ENCODE measurements at places on chromosomes 13 and 19.

- DNase-seq: peak; percentile 36
These were observed 25.2 kb upstream of the ATP11A start for GRCh38 chr13:112664501-112665203.

DNA sequence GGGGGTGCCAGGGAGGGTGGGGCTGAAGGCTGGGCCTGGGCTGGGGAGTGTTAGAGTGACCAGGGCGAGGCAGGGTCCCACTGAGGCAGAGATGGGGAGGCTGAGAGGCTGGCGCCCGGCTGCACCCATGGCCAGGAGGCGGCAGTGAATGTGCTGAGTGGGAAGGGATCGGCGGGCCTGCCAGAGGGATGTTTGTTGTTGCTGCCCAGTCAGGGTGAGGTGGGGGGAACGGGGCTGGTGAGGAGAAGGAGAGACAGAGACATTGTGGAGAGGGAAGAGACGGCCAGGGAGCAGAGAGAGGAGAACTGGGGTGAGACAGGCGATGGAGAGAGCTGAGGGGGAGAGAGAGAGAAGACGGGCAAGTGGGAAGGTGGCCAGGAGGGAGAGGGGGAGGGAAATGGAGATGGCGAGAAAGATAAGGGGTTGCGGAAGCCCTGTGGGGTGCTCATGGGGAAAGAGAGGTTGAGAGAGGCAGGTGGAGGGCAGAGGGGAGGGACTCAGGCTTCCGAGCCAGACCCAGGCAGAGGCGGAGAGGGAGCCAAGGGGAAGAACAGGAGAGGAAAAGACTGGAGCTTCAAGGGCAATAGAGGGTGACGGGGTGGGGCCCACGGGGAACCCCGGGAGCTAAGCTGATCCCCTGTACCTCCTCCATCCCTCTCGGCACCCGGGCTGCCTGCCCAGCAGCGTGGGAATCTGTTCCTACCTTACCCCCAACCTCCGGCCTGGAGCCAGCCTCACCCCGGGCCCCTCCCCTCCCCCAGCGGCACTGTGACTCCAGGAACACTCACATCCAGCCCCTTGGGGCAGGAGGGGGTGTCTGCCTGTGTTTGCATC is 690 bp upstream of the B3GNT8 start:
- DNase-seq: peak; percentile 38

- DNase-seq: no peak
These were observed 84.1 kb upstream of the KLF12 start for GRCh38 chr13:74218291-74218690.

DNA sequence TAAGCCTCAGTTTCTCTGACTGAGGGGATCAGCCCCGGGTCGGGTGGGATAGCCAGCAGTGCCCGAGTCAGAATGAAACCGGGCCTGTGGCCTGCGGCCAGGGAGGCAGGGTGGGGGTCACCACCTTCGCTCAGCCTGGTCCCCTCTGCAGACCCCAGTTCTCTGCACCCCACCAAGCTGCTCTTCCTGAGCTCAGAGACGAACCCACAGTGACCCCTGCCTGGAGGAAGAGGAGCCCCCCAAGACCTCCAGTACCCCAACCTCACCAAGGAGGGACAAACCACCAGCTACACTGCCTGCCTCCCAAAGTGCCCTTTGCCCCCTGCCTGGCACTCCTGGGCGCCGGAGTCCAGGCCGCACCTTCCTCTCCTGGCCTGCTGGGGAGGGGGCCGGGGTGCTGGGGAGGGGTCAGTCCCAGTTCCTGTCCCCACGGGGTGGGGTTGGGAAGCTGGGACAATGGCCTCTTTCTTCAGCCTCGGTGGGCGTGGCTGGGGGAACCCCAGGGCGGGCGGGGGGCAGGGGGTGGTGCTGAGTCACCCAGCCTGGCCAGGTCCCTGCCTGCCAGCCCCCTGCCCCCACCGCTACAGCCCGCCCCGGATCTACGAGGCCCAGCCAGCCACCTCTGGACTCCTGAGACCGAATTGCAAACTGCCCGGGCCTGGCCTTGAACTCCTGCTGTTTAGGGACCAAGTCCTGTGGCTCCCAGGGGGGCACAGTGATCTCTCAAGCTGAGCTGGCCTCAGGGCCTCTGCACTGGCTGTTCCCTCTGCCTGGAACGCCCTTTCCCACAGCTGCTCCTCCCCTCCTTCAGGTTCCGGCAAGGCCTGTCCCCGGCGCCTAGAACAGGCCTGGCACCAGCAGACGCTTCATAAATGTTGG is 14.3 kb downstream of the ZBTB7A start:
- peak; percentile 38 for DNase-seq

DNA sequence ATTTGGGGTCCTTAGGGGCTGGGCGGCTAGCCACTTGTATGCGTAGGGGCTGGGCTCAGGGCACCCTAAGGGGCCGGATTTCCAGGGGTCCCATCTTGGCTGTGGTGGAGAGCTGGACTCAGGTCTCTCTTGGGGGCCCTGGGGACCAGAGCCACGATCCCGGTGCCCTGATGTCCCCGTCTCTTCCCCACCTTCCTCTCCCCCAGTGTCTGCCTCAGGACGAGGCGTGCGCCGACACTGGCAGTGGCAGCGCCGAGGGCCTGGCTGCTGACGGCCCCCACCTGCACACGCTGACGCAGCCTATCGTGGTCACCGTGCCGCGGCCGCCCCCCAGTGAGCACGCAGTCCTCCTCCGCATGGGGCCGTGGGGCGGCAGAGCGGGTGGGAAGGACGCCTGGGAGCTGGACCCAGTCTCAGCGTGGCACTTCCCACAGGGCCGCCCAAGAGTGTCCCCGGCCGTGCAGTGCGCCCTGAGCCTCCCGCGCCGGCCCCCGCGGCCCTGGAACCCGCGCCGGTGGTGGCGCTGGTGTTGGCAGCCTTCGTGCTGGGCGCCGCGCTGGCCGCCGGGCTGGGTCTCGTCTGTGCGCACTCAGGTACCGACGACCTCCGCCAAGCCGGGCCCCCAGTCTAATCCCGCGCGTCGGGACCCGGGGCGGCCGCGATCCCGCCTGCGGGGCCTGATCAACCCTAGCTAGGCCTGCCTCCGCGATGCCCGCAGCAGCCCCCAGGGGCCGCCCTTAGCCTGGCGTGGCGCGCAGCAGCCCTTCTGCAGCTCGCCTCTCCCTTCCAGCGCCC is 2.7 kb upstream of the SNAPC2 start:
- peak; percentile 64 for DNase-seq

DNA sequence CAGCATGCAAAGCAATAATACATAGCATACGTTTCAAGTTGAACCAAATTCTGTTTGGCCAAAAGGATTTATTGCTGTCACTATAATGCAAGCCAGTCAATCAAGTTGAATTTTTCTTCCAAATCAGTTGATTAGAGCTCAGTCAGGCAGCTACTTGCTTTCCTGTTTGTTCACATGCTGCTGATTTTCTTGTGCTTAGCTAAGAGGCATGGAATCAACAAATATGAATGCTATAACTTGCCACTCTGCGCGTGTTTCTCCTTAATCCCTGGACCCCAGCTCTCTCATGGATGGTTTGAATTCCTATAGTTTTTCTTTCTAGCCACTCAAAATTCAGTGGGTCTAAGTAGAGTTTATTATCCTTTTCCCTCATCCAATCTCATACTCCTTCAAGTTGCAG is 311.3 kb downstream of the KLF5 start:
- no peak for DNase-seq

DNA sequence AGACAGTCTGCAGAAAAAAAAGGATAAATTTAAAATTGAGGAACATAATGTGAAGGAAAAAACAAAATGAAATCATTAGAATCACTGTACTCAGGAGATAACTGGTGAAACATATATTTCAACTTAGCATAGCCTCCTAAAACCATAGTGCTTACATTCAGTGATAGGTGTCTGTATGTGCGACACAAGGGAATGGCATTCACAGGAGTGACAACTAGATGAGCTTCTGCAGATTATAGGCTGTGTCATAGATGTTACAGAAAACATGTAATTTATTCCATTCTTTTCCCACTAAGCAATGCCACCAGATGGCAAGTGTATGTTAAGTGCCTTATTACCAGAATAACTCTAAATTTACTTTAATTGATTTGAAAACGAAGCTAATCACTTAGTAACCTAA is 960.0 kb upstream of the PCDH20 start:
- no peak for DNase-seq

DNA sequence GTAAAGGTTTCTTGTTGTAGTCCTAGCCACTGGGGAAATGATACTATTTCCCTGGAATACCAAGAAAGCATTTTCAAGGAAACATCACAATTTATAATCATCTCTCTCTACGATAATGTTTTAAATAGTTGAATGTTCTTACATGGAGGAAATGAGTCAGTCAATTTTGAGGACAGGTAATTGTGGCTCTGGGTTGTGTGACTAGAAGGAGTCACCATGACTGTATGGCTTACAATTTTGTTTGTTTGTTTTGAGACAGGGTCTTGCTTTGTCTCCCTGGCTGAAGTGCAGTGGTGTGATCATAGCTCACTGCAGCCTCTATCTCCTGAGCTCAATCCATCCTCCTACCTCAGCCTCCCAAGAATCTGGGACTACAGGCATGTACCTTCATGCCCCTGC is 47.4 kb downstream of the COG3 start:
- DNase-seq: no peak

DNA sequence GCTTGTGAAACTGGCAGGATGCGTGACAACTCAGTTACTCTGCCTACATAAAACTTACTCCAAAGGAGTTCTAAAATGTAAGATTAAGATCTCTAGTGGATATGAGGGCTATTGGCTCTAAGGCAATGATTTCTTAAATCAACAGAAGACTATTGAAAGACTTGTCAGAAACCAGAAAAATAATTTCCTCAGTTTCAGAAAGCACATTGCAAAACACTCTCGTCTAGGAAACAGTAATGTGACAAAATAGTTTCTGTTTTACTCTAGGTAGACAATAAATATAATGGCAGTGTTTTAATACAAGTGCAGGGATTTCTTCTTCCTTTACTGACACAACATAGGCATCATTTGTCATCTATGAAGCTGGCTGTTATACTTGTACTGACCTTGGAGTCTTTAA is 230.1 kb downstream of the KCTD12 start:
- no peak for DNase-seq

DNA sequence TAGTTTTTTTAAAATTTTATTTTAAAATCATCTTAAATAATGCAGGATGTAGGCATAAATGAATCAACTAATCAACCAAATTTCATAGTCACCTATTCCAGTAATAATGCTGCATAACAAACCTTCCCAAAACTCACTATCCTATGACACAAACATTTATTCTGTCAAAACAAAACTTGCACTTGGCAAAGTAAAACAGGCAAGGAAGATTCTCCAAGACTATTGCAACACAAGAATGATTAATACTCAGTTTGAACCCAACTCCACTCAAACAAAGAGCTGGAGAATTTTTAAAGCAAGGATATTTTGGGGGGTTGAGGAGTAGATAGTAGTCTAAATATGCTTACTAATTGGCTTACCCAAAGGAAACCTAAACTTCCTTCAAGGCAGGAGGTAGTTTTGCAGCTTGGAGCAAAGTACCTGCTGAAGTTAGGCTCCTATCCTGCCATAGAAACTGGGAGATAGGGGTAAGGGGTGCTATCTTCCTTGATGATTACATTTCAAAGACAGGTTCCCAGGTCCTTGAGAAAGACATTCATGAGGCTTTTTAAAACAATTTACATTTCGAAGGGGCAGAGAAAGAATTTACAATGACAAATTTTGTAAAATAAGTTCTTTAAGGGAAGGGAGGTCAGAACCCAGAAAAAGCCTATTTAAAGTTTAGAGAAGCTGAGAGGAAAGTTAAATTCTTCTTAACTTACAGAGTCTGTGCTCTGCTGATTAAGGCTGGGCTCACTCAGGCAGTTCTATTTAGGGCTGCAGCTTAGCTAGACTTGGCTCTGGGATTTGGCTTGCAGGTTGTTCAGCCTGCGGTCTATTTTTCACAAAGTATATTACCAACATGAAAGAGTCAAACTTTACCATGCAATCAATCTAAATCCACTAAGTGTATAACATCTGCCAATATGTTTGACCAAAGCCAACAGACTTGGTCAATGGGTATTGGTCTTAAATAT is 549.0 kb downstream of the KCTD12 start:
- DNase-seq: peak; percentile 17

DNA sequence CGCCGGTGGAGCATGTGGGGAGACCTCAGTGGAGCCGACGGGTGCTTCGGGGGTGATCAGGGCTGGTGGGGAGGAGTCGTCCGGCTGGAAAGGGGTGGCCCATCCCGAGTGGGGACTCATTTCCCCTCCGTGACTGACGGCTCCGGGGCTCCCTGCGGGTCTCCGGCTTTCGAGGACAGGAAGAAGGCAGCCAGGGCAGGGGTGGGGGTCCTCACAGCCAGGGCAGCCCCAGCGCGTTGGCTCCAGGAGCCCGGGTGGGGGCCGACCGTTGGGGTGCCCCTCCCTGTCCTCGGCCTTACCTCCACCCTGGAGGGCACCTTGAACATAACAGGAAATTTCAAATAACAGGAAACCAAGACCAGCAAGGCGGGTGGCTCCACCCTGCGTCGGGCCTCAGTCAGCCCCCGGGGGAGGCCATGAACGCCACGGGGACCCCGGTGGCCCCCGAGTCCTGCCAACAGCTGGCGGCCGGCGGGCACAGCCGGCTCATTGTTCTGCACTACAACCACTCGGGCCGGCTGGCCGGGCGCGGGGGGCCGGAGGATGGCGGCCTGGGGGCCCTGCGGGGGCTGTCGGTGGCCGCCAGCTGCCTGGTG is at the start of gene S1PR4:
TSS of gene S1PR4 (plus strand) at position 393 of the 596 bp plus-strand sequence. CDS start at position 417, 24 bp downstream.
- DNase-seq: no peak

GRCh38 chr19:56477429-56478338 is 539 bp upstream of the ZNF667 start:
- DNase-seq: peak; percentile 93

- peak; percentile 94 for DNase-seq
These were observed at the start of gene IZUMO1 for GRCh38 chr19:48746738-48747575. IZUMO1 (minus strand) TSS chr19:48746909; CDS start chr19:48745859, 1,050 bp downstream.

DNA sequence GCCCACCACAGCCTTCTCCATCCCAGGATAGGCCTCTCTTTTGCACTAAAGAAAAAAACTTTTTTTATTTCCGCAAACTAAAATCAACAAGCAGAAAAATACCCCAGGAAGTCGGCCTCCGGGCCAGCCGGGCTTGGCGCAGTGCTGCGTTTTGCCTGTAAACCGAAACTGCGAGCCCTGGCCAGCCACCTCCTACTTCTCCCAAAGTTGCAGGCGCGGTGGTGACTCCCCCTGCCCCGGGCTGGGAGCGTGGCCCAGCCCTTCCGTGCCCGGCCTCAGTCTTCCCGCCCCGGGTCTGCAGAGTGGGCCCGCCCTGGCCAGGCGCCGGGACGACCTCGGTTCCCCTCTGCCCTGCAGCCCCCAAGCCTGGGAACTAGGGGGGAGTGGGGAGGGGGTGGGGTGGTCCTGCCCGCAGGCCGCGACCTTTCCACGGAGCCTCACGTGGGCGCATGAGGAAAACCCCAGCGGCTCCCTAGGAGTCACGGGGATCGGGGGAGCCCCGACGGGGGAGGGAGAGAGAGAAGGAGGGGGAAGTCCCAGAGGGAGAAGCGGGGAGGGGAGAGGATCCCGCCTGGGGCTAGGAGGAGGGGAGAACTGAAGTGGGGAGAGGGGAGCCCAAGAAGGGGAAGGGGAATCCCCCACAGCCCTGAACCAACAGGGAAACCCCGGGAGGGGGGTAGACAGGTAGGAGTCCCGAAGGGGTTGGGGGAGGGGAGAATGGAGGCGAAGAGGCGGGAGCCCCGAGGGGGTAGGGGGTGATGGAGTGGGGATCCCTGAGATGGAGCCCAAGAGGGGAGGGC is 3.0 kb downstream of the GADD45B start:
- DNase-seq: peak; percentile 85

- peak; percentile 87 for DNase-seq
These were observed 2.9 kb downstream of the WDR83 start for GRCh38 chr19:12669270-12670158.

- peak; percentile 74 for DNase-seq
These were observed 5.3 kb upstream of the KBTBD6 start for GRCh38 chr13:41137951-41138350.

GRCh38 chr19:15837221-15837731 is 21.8 kb upstream of the OR10H1 start:
- no peak for DNase-seq
